ENCODE measurements at places on chromosomes 7 and 10. TPM values are rescaled to one million over a fixed set of nuclear protein-coding genes. Genes with fewer than 3 reads are reported as not detected.
A peak's percentile ranks its signal among the peaks of the same experiment; 100 is the strongest.

GRCh38 chr7:144384555-144385245 lies 18.8 kb downstream of the NOBOX start:
- peaks cover 2% of the 10 kb centered on the region for H3K36me3 ChIP-seq
- H3K4me3 ChIP-seq, result peak overlapping the region; percentile 14
- peaks cover 20% of the 10 kb centered on the region for H3K4me1 ChIP-seq
- H3K27me3 ChIP-seq, result no peaks in the 10 kb centered on the region

Gene CABCOCO1
- total RNA-seq, result not detected

DNA sequence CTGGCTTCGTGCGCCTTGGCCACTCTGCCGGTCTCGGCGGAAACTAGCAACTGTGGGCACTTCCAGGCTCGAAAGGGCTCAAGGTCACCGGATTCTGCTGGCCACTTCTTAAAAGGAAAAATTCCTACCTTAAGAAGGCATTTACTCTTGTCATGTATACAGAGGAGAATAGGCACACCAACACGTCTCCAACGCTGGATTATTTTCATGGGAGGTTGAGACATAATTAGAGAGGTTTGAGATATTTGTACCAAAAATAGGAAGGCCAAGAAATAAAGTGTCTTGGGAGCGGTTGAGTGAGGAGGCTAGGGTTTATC lies 4.5 kb upstream of the CYP26A1 start:
- peaks cover 22% of the 10 kb centered on the region for H3K4me1 ChIP-seq
- H3K27me3 ChIP-seq, result peaks cover 88% of the 10 kb centered on the region
- H3K4me3 ChIP-seq, result no peak overlapping the region

Gene INHBA
- total RNA-seq, result 0.05 TPM

- H3K27me3 ChIP-seq, result no peaks in the 10 kb centered on the region
- peaks cover 9% of the 10 kb centered on the region for H3K4me1 ChIP-seq
- no peak overlapping the region for H3K27ac ChIP-seq
- DNase-seq, result no peak
- no peaks in the 10 kb centered on the region for H3K36me3 ChIP-seq
- H3K4me3 ChIP-seq, result no peak overlapping the region
These were observed 25.6 kb downstream of the PYROXD2 start for GRCh38 chr10:98389398-98389797.

Gene SEMA4G
- total RNA-seq, result 0.53 TPM

DNA sequence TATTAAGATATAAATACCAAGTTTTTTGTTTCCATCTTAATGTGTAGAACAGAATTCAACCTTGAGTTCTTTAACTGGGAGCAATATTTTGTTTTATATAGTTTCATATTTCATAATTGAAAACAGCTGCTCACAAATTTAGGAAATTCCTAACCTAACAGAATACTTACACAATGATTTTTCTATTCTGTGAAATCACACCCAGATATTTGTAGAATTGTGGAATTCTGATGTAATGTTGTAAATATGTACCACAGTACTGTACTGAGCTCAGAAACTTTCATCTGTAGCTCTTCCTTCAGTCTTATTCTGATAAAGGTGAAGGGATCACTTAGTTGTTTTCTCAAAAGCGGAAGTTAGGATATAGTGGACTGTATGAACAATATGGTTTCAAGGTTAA lies 143.4 kb upstream of the GLI3 start:
- no peaks in the 10 kb centered on the region for H3K36me3 ChIP-seq
- no peaks in the 10 kb centered on the region for H3K4me1 ChIP-seq
- H3K27ac ChIP-seq, result no peak overlapping the region
- H3K4me3 ChIP-seq, result no peak overlapping the region
